Thoracic aorta (tissue), 2 donors: ENCODE measurements at places on chromosomes 7 and 10.

- no peak for DNase-seq
These were observed 356.4 kb downstream of the TNS3 start for GRCh38 chr7:47225387-47226131.

DNA sequence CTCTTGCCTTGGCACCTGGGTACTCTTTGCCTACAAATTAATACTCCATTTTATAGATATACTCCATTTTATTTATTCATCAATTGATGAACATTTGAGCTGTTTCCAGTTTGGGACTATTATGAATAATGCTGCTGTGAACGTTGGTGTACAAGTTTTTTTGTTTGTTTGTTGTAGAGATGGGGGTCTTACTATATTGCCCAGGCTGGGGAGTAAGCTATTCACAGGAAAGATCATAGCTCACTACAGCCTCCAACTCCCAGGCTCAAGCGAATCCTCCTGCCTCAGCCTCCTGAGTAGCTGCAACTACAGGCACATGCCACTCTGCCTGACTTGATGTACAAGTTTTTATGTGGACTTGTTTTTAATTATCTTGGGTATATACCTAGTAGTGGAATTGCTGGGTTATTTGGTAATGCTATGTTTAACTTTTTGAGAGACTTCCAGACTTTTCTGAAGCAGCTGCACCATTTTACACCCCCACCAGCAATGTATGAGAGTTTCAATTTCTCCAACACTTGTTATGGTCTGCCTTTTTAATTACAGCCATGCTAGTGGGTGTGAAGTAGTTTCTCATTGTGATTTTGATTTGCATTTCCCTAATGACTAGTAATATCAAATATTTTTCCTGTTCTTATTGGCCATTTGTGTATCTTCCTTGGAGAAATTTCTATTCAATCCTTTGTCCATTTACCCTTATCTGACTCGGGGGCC, 15.9 kb downstream of the WBP1L start:
- DNase-seq, result no peak

DNA sequence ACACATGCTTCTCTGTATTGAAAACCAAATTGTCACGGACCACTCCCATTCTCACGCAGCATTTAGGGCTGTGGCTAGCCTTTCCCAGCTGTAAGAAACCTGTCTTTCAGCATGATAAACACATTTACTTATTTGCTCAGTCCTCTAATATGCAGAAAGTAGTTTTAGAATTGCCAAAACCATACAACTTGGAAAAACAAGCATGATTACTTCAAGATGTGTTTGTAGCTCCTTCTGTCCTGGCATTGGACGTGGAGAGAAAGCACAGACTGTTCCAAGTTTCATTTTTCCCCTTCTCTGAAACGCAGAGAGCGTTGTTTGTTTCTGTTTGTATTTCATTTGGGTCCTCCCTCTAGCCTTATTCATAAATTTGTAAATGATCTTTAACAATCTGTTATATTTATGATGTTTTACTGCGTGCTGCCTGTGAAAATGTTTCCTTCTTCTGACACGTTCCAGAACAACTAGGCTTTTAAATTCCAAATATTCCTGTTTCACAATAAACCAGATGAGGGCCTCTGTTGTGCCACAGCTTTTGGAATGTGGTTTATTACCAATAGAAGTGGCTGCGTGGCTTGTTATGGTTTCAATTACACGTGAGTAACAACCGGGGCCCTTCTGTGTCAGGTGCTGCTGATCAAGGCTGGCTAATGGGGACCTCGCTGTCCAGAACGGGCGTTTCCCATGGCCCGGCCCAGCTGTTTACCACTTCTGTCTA, 26.1 kb downstream of the MNX1 start:
- no peak for DNase-seq

GRCh38 chr10:123754123-123754522, 88.0 kb downstream of the GPR26 start:
- no peak for DNase-seq

DNA sequence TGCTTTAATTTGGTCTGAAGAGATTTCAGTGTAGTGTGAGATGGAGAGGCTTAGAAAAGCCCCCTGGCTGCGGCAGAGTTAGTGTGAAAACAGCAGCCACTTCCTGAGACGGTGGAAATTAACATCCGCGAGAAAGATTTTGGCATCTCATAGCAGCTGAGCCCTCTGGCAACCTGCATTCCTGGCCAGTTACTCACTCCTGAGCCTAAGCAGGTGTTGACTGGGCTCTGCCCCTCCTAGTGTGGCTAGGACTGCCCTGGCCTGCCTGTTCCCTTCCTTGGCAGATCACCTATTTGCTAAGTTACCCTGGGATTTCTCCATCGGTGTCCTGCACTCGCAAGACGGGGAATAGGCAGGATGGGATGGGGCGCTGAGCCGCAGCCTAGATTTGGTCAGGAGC, 57.6 kb upstream of the LMTK2 start:
- no peak for DNase-seq

DNA sequence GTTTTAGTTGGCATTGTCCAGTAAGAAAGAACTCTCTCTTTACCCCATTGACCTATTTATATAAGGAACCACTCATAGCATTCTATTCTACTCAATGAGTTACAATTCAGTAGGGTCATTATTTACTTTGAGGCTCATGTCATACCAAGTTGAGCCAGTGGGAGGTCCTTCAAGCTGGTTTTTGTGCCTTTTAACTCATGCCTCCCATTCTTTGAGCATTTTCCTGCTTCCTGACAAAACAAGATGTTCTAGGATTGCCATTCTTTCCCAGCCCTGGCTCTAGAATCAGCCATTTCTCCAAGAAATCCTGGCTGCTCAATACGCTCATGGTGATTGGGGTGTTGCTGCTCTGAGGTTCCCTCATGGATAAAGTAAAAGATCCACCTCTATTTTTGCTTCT, 250.1 kb downstream of the ABCA13 start:
- DNase-seq, result no peak

- DNase-seq, result no peak
These were observed 26.3 kb upstream of the WDR11 start for GRCh38 chr10:120824881-120825309.

- no peak for DNase-seq
These were observed 108.9 kb downstream of the SAMD9 start for GRCh38 chr7:93008833-93009232.

- DNase-seq, result no peak
These were observed 6.2 kb downstream of the HHEX start for GRCh38 chr10:92695679-92696605.

DNA sequence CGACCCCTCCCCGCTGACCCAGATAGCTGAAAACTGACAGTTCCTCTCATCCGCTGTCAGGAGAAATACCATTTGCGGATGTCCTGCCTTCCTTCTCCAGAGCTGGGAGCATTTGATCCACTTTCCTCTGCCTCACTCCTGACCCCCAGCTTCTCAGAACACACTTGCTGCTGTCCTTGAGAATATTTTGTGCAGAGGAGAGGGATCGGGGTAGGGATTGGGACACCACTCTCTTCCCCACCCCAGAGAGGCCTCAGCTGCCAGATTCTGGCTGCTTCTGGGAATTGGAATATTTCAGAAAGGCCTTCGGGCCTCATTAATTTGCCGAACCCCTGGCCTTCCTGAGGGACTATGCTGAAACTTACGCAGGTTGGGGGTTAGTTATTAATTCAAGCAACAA, 97.0 kb downstream of the C10orf105 start:
- no peak for DNase-seq

- no peak for DNase-seq
These were observed 91.0 kb upstream of the COL1A2 start for GRCh38 chr7:94303695-94304094.

GRCh38 chr10:59068581-59069191, 107.8 kb upstream of the PHYHIPL start:
- DNase-seq, result no peak

GRCh38 chr10:50415292-50415691, 164.0 kb upstream of the ASAH2 start:
- DNase-seq, result no peak

DNA sequence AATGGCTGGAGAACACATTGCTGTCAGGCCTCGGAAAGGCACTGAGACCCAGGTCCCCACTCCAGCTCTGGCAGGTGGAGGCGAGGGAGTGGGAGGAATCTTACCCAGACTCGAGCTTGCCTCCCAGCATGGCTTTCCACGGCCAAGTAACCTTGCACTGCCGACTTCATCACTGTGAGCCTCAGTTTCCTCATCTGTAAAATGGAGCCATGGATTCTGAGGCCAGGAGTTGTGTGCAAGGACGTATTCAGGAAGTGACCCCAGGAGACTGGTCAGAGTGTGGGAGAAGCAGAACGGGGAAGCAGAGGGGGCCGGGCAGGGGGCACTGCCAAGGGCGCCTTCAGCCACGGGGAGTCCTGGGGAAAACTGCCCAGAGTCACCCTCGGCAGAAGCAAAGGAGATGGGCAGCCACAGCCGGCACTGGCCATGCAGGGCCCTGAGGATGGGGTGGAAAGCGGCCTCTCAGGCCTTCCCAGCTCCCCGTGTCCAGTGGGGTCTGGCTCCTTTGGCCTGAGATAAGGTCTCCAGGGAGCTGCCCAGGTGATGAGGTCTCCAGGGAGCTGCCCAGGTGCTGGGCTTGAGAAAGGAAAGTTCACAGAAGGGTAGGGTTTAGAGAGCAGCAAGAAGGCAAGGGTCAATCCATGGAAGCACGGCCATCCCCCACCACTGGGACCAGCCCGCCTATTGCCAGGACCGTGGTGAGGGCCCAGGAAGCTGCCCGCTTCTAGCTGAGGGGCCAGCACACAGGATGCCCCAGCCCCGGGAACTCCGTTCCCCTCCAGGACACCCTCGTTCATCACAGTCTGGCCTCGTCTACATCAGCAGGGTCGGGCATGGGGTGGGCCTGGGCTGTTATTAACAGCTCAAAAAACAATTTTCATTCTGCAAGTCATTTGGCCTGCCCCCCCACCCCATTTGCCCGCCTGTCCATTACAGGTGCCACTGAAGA, 34.3 kb upstream of the EN2 start:
- no peak for DNase-seq

DNA sequence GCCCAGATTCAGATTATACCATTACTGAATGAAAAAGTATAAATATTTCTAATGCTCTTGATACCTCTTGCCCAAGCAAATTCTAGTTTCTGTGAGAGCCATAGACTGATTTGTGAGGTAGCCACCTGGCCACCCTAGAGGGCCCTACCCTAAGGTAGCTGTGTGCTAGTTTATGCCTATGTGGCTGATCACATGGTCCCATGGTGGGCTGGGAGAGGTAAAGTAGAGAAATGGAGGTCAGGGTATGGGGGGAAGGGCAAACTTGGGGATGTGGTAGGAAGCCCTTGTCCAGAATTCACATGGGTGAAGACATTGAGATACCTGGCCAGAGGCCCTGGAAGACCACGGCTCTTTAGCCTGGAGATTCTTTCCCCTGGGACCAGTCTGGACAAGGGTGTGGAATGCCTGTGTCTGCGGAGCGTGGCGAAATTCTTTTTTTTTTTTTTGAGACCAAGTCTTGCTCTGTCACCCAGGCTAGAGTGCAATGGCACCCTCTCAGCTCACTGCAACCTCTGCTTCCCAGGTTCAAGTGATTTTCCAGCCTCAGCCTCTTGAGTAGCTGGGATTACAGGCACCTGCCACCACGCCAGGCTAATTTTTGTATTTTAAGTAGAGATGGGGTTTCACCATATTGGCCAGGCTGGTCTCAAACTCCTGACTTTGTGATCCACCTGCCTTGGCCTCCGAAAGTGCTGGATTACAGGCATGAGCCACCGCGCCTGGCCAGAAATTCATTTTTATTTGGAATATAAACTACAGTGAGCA, 639.4 kb downstream of the ACTR3B start:
- no peak for DNase-seq

DNA sequence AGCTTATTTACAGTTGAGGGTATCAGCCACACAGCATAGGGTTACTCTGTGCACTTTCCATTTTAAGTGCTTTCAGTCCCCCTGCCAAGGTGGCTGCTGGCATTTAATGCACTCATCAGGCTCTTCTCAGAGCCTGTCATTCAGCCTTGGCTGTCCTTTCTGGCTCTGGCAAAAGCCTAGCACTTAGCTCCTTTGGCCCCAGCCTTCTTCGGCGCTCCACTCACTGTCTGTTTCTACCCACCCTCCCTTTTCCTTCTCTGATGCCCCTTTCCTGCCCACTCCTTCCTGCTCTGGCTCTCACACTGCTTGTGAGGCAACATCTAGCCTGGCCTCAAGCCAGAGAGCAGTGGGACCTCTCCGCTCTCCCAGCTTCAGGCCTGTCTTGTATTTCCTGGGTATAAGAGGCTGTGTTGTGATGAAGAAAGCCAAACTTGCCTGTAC, 60.2 kb downstream of the WIPF3 start:
- DNase-seq, result no peak

DNA sequence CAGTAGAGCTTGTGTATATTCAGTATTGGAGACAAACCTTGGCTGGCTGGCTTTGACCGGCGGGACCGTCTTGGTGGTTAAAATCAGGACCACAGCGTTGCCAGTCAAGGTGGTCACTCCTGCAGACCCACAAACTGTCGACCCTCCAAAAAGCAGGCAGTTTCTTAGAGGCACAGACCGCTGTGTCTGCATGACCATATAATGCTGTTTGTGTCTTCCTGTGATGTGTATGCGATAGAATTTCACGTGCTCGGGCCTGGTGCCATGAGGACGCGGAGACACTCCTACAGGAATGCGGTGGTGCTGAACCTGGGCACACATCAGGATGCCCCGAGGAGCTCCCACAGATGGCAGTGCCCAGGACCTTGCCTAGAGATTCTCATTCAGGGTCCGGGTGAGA, 34.8 kb downstream of the BNIP3 start:
- no peak for DNase-seq

GRCh38 chr10:47349516-47349915, 1.4 kb downstream of the RBP3 start:
- no peak for DNase-seq

- no peak for DNase-seq
These were observed 5.7 kb downstream of the UPK3B start for GRCh38 chr7:76515999-76516443.

DNA sequence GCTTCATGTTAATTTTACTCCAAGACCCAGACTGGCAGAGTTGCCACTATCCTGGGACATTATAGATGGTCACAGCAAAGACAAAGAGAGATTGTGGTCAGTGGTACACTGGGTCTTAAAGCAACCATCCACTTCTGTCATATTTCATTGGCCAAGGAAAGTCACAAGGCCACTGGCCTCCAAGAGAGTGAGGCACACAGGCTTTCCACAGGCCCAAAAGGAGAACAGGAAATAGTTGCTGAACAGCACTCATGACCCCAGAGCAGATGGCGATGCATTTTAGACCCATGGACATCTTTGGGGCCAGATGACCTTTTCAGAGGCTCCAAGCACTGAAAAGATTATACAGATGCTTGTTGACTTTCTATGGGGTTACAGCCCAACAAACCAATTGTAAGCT, 97.4 kb downstream of the ARID5B start:
- no peak for DNase-seq

DNA sequence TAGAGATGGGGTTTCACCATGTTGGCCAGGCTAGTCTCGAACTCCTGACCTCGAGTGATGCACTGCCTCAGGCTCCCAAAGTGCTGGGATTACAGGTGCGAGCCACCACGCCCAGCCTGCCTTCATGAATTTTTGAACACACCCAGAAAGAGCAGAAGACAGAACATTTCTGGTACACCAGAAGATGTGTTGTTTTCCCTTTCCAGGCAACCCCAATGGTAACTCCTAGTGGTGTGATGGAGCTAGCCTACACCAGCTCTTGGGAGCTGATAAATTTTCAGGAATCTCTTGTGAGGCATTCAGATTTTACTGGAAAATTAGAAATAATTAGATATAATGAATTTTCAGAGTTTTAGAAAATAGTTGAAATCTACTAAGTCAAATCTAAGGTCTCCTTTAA, 904 bp upstream of the CCDC7 start:
- DNase-seq, result no peak
